ENCODE measurements at places on chromosomes 6 and 20.

DNA sequence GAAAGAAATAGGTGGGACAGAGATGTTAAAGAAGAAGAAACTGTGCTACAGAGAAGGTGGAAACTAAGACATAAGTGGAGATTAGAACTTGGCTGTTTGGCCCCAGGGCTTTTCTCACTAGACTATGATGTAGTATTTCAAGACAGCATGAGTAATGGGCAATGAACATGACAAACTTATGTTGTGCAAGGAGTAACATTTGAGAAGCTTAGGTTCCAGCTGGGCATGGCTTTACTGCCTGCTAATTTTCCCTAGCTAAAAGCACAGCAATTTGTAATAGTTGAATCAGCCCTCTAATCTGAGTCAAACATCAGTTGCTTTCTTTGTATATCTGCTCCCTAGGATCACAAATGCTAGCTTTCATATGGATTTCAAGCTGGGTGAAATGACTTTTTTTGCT lies 294.3 kb upstream of the BMP2 start:
- DNase-seq = no peak
- no peaks in the 10 kb centered on the region for H3K4me1 ChIP-seq
- H3K4me3 ChIP-seq = no peak overlapping the region
- H3K36me3 ChIP-seq = no peaks in the 10 kb centered on the region
- no peaks in the 10 kb centered on the region for H3K27me3 ChIP-seq

GRCh38 chr20:33693741-33694638 lies 7.8 kb upstream of the E2F1 start:
- no peak for DNase-seq
- peak overlapping the region; percentile 59 for H3K27ac ChIP-seq
- H3K36me3 ChIP-seq = peaks cover 6% of the 10 kb centered on the region
- peaks cover 16% of the 10 kb centered on the region for H3K4me1 ChIP-seq
- H3K4me3 ChIP-seq = no peak overlapping the region

GRCh38 chr6:9795880-9796279 lies 619.0 kb downstream of the TFAP2A start:
- no peaks in the 10 kb centered on the region for H3K4me1 ChIP-seq
- no peaks in the 10 kb centered on the region for H3K27me3 ChIP-seq
- no peak overlapping the region for H3K27ac ChIP-seq

- H3K27me3 ChIP-seq = no peaks in the 10 kb centered on the region
- no peak for DNase-seq
- H3K36me3 ChIP-seq = no peaks in the 10 kb centered on the region
- H3K4me1 ChIP-seq = no peaks in the 10 kb centered on the region
- no peak overlapping the region for H3K4me3 ChIP-seq
Measured at GRCh38 chr6:107769053-107769658, 55.0 kb downstream of the SCML4 start.

- DNase-seq = no peak
- peaks cover 2% of the 10 kb centered on the region for H3K27me3 ChIP-seq
- H3K36me3 ChIP-seq = no peaks in the 10 kb centered on the region
- no peak overlapping the region for H3K27ac ChIP-seq
Measured at GRCh38 chr6:123089226-123089625, 93.2 kb downstream of the CLVS2 start.

GRCh38 chr20:32970115-32970972 lies 33.9 kb downstream of the SUN5 start:
- no peak overlapping the region for H3K4me3 ChIP-seq
- no peak overlapping the region for H3K27ac ChIP-seq
- H3K27me3 ChIP-seq = peaks cover 2% of the 10 kb centered on the region
- DNase-seq = no peak

Measured in glutamatergic neuron (in vitro differentiated cells).